H7 (cell line): ENCODE measurements at places on chromosomes 7 and 10. TPM values are rescaled to one million over a fixed set of nuclear protein-coding genes. Genes with fewer than 3 reads are reported as not detected.

DNA sequence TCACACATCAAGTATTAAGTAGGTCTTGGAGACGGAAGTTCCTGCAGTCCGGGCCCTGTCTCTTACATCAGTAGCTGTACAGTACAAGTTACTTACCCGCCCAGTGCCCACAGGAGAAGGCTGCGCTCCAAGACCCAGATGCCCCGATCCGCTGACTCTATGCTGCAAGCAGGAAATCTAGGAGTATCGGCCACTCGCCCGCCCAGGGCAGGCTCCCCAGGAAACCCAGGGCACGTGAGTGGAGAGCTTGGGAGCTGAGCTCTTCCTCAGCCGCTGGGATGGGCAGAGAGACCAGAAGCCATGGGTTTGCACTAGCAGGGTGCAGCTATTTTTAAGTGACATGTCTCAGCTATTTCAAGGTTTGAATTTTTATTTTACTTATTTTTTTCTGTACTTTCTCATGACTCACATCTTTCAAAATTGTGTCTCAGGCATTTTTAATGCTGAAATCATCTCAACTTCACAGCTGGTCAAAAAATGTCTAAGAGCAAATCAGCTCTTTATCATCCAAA, 1.9 kb upstream of the GPER1 start:
- DNase-seq, result no peak

DPP6 gene
- 1.1 and 1.6 TPM in 2 replicates for total RNA-seq

DNA sequence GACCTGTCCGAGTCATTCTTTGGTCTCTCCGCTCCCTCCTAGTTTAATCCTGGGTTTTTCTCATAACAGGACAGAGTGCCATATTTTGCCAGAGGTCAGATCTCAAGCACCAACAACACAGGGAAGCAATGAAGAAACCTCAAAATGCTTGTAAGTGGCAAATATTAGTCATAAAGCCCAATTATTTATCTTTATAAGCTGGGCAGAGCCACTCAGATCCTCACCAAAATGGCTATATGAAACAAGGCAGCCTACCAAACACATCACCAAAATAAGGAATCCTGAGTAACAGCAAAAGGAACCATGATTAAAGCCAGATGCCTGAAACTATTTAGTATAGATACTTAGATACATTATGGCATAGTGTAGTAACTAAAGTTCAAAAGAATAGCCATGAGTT, 4.7 kb downstream of the ECD start:
- no peak for DNase-seq

NUPR2 gene
- not detected in 2 replicates for total RNA-seq

GRCh38 chr10:93062514-93063143, 2.0 kb downstream of the CYP26C1 start:
- peak; percentile 91 for DNase-seq

GRCh38 chr7:105010504-105011130, 3.4 kb upstream of the KMT2E start:
- no peak for DNase-seq

FIS1 gene
- 141 and 151 TPM in 2 replicates for total RNA-seq

DNA sequence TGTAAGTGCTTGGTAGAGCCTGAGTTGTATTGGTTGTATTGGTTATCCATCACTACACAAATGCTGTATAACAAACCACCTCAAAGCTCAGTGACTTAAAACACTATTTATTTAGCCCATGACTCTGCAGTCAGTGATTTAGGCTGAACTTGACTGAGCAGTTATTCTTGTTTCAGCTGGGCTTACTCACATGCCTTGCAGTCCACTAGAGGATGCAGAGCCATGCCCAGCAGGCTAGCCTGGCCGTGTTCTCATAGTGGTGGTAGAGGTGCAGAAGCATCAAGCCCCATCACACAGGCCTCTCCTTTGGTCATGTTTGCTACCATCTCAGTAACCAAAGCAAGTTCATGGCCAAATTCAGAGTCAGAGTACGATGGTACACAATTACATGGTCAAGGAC, 43.9 kb downstream of the LUC7L2 start:
- DNase-seq, result no peak

DNA sequence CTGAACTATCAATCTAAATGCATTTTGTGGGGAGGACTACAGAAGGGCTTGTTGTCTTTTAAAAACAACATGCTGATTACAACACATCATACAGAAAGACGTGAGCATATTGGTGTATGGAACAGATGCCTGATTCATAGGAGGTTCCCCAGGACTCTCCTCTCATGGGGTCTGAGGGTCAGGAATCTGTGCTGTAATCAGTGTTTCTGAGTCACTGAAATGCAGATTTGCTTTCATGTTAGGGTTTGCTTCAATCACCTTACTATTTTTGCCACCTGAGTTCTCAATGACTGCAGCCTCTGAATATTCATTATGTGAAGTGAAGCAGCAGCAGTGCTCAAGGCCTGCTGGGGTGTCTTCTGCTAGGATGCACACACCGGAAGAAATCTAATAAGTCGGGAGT, 550 bp upstream of the ANK3 start:
- no peak for DNase-seq

GRCh38 chr7:22771872-22772228, 44.9 kb downstream of the IL6 start:
- no peak for DNase-seq

GRCh38 chr7:117324960-117325359, 2.1 kb upstream of the WNT2 start:
- peak; percentile 37 for DNase-seq

DNA sequence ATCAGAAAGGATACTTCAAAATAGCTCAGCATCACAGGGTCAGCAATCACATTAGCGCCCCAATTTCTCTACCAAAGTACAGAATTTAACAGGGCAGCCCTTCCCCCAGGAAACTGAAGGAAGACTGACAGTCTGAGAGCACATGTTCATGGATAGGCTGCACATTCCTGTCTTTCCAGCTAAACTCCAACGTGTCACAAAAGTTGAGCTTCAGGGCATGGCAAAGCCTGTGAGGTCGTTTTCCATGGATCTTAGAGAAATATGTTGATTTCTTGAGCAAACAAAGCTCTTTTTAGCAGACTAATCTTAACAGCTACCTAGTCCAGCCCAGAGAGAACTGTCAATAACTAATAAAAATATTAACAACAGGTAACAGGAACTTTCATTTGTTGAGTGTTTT, 207.9 kb downstream of the GRM3 start:
- no peak for DNase-seq

GRCh38 chr7:4143006-4143405, 539.1 kb upstream of the FOXK1 start:
- DNase-seq, result no peak

DNA sequence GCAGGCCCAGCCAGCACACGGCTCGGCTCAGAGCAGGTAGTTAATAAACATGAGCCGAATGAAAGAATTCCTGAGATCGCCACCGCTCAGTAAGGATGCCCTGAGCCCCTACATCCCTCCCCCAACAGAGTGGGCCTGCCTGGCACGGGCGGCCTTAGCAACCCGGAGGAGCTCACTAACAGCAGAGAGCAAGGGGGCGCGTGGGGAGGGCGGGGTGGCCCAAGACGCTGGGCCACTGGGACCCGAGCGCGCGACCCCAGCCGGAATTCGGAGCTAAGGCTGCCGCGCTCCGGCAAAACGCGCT, 403 bp upstream of the ENO4 start:
- DNase-seq, result no peak

- DNase-seq, result peak; percentile 68
Measured at GRCh38 chr7:131604841-131605279, 48.4 kb upstream of the PODXL start.

GRCh38 chr10:60465801-60466200, 76.1 kb upstream of the ANK3 start:
- DNase-seq, result no peak

TBX20 gene
- 0.30 and 0.69 TPM in 2 replicates for total RNA-seq

- no peak for DNase-seq
Measured at GRCh38 chr10:71605263-71605962, 114.2 kb downstream of the C10orf105 start.

BEND7 gene
- 2.7 and 6.8 TPM in 2 replicates for total RNA-seq
